ENCODE measurements at places on chromosomes 5 and 9. TPM values are rescaled to one million over a fixed set of nuclear protein-coding genes. Genes with fewer than 3 reads are reported as not detected.

The PCDHGA10 gene
- 6.5 TPM for total RNA-seq

The TPM2 gene
- 141 TPM for total RNA-seq

DNA sequence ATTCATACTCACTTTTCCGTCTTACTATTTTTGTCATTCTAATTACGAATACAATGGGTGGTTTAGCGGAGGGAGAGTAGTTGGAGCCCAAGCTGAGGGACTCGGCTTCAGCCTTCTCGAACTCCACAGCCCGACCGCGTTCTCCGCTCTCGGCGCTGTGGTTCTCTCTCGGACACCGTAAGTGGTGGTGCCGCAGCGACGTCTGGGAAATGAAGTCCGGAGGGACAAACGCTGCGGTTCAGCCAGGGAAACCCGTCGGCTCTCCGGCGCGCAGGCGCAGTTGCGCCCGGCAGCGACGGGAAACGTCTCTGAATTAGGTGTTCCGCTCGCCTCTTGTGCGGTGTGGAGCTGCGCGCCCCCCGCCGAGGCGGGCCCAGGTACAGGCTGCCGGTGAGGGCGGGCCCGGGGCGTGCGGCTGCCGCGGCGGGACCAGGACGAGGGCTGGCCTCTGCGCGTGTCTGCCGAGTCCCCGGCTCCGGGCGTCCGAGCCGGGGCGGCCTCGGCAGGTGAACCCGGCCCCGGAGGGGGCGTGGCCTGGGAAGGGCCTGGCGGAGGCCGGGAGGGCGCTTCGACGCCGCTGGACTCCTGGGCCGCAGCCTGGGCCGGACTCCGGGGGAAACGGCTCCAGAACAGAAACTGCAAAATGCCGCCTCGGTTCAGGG, at the start of gene ZNF879:
TSS of gene ZNF879 (plus strand) at position 277 of the 662 bp plus-strand sequence. CDS start 1,201 bp downstream, outside the sequence.
- no peak within 1 kb of the TSS for H3K27ac ChIP-seq
- peak within 1 kb of the TSS; percentile 62 for H3K4me3 ChIP-seq
- no peaks in the 10 kb centered on the region for H3K27me3 ChIP-seq
- H3K36me3 ChIP-seq = 0 out of 2 replicates have a peak, but pooled peaks cover 6% of the 10 kb centered on the region
- peak; percentile 98 for DNase-seq

GRCh38 chr5:41368158-41368557, 142.2 kb downstream of the PLCXD3 start:
- no peak for DNase-seq
- no peaks in the 10 kb centered on the region for H3K27me3 ChIP-seq
- H3K4me3 ChIP-seq = no peak overlapping the region
- no peaks in the 10 kb centered on the region for H3K4me1 ChIP-seq
- no peak overlapping the region for H3K27ac ChIP-seq

GRCh38 chr5:159510282-159510681, 180.0 kb upstream of the IL12B start:
- H3K4me3 ChIP-seq = no peak overlapping the region
- no peak overlapping the region for H3K27ac ChIP-seq
- peak; percentile 89 for DNase-seq

DNA sequence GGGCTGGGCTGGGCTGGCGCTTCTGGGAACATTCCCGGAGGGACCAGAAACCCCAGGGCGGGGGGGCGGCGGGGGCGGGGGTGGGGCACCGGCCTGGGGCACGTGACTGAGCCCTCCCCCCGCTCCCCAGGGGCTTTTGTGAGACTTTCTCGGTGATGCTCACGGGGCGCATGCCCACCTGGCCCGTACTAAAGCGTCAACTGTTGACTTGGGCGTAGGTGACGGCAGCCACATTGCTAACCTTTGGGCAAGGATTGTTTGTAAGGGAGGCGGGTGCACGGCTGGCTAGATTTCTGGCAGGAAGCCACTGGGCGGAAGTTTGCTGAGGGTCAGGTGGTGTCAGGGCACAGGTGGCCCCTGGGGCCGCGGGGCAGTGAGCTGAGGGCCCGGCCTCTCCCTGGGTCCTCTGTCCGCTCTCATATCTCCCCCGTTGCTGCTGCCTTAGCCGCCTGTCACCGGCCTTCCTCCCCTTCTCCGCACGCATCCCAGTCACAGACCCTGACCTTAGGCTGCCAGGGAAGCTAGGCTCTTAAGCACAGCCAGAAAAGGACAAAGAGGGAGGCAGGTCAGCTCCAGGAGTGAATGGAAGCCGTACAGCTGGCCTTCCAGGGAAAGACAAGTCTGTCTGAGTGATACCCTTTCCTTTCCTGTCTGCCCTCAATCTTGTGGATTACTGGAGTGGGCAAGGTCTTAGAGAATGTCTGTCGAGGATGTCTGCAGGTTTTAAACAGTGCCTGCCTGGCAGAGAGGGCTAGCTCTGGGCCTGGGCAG, 812 bp downstream of the CACFD1 start:
- H3K36me3 ChIP-seq = no peaks in the 10 kb centered on the region
- peak overlapping the region; percentile 92 for H3K27ac ChIP-seq
- peaks cover 15% of the 10 kb centered on the region for H3K4me1 ChIP-seq
- peak; percentile 79 for DNase-seq
- H3K4me3 ChIP-seq = peak overlapping the region; percentile 80

DNA sequence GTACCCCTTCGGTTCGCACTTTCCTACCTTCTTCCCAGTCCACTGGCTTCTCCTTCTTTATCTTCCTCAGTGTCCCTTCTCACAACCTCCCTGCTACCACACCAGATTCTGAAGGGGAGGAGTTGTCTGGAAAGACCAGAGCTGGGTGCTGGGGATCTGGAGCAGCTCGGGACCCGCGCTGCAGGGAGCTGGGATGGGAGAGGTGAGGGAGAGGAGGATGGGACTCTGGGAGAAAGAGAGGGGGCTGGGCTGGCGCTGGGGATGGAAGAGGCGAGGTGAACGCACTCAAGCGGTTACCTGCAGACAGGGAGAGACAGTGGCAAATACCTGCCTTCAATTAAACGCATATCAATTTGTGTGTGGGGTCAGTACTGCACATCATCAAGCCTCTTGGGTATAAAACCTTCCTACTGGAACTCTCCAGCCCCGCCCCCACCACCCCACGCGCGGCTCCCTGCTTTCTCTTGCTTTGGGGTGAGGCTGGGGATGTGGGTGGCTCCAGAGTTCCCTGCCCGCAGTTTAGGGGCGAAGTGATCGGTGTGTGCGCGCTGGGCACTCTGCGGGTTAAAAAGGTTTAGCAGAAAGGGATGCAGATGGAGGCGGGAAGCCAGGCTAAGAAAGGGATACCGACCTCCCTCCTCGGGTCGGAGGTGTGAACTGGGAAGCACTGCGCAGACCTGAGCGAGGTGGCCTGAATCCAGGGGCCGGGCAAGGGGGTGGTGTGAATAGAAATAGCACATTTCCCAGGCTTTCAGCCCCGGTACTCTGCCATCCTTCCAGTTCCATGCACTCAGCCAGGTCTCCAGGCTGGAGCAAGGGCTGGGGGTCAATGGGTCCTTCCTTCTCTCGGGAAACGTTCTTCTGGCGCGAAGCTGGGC, 977 bp upstream of the PAM start:
- peak overlapping the region; percentile 92 for H3K4me3 ChIP-seq
- peaks cover 39% of the 10 kb centered on the region for H3K4me1 ChIP-seq
- peaks cover 26% of the 10 kb centered on the region for H3K27me3 ChIP-seq
- peak; percentile 80 for DNase-seq

DNA sequence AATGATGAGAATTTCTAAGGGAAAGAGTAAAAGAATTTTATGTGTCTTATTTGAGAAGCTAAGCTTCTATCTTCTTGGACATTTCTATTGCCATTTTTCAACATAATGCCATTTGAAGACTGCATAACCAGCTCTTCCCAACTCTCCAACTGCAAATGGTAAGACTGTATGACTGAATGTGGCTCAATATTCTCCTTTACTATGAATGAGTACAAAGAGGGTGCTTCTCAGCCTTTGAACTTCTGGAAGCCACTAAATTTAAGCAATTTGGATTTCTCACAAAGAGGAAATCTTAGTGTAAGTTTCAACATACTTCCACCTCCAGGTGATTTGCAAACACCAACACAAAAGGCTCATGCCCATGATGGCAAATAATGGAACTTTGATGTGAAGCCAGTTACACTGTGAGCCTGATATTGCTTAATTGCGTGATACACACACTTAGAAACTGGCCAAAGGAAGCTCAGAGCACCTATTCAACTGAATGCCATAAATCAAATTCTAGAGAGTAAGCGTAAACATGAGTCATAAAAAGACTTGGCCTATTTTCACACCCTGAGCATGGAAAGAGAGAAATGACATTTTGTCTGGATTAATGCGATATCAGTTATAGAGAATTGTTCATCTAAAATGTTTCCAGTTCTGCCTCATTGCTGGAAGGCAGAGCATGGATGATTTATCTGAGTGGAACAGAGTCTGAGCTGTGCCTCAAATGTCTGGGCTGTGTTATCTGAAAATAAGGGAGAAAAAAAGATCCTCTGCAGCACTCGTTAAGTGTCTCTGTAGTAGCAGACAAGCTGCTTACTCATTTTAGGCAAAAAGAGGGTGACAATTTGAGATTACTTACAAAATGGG, 145.3 kb downstream of the PLK2 start:
- no peak for DNase-seq
- no peaks in the 10 kb centered on the region for H3K36me3 ChIP-seq
- no peak overlapping the region for H3K27ac ChIP-seq
- no peaks in the 10 kb centered on the region for H3K4me1 ChIP-seq
- H3K27me3 ChIP-seq = no peaks in the 10 kb centered on the region

GRCh38 chr9:112765281-112765680, 14.7 kb downstream of the SNX30 start:
- no peaks in the 10 kb centered on the region for H3K36me3 ChIP-seq
- H3K4me3 ChIP-seq = no peak overlapping the region
- no peaks in the 10 kb centered on the region for H3K27me3 ChIP-seq
- no peak overlapping the region for H3K27ac ChIP-seq
- no peaks in the 10 kb centered on the region for H3K4me1 ChIP-seq

DNA sequence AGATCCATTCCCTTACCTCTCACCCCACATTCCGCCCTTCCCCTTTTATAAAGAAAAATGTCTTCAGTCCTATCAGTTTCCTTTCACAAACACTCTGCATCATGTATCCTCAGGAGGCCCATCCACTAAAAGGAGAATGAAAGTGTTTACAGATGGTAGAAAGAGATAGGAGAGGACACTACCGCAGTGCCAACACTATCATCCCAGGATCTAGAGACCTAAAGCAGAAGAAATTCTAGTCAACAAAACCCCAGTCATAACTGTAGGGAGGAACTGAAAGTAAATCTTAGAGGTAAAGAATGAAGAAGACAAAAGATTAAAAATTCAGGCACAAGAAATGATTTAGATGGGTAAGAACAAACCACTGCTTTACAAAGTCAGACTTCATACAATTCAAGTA, 114.1 kb downstream of the MLLT3 start:
- no peak for DNase-seq
- no peaks in the 10 kb centered on the region for H3K27me3 ChIP-seq
- H3K27ac ChIP-seq = no peak overlapping the region

- H3K27me3 ChIP-seq = no peaks in the 10 kb centered on the region
- peaks cover 12% of the 10 kb centered on the region for H3K4me1 ChIP-seq
- peak; percentile 11 for DNase-seq
Measured at GRCh38 chr5:38870595-38870994, 24.8 kb downstream of the OSMR start.

GRCh38 chr9:127155314-127155960, 33.0 kb upstream of the ANGPTL2 start:
- peaks cover 14% of the 10 kb centered on the region for H3K4me1 ChIP-seq
- H3K36me3 ChIP-seq = no peaks in the 10 kb centered on the region
- no peak overlapping the region for H3K4me3 ChIP-seq
- no peak overlapping the region for H3K27ac ChIP-seq

- peaks cover 6% of the 10 kb centered on the region for H3K36me3 ChIP-seq
- no peaks in the 10 kb centered on the region for H3K27me3 ChIP-seq
- no peak for DNase-seq
- no peak overlapping the region for H3K27ac ChIP-seq
Measured at GRCh38 chr5:132641241-132641723, 16.7 kb upstream of the IL13 start.
